NCI-H1694 (cell line): ENCODE measurements at places on chromosomes 1 and 21.

DNA sequence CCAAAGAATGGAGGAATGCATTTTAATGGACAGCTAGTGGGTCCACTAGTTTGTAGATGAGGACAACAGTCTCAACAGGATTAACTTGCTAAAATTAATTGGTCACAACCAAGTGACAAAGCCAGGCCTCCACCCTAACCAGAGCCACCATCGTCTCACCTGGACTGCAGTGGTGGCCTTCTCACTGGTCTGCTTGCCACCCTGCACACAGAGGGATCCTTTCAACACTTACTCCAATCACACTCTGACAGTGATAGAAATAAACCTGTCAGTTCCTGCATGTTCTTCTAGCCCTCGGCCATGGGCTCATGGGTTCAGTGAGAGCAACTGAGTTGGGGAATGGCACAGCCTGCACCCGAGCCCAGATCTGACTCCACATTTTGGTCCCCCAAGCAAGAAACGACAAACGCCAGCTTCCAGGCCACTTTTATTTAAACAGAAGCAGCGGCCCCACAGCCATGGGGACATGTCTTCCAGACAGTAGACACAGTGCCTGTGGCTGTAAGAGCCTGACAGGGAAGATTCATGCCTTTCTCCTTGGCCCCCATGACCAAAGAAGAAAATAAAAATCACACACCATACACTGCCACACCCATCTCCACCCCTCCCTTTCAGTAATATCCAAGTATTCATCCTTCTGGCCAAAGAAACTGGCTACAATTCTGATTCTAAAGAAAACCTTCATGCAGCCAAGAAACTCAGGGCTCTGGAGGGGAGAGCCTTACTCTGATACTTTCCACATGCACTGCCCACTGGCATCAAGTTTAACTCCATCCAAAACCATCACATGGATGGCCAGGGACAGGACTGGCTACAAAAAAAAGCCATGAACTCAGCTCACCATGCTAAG, 37.6 kb downstream of the DHCR24 start:
- no peak for DNase-seq

DNA sequence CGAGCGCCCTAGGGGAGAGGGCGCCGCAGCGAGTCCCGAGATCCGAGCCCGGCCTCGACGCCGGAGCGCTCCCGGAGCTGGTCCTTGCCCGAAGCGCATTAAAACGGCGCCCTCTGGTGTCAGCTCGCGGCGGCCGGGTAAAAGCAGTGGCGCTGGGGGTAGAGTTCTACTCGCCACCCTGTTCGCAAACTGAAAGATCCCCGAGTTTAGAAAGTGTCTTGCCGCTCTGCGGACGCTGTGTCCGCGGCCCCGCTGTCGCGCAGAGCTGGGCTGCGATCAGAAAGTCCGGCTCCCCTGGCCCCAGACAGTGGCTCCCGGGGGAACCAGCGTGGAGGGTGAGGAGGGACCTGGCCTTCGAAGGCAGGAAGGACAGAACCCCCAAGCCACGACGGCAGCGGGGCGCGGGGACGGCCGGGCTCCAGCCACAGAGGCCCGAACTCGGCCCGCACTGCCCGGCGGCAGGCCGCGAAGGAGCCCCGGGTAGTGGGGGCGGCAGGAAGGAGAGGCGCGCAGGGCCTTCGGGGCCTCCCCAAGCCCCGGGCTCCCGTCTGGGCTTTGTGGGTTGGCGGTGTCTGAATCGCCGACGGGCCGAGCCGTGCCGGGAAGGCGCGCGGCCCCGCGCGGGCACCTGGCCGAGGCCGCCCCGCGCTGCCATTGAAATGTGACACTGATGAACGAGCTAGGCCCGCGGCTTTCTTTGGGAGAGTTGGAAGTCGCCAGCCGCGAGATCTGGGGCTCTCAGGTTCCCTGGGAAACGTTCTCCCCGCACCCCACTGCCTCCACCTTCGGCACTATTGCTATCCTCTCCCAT, 39.1 kb upstream of the NFIA start:
- DNase-seq, result peak; percentile 34

GRCh38 chr1:1906185-1907097, 8.6 kb upstream of the CALML6 start:
- peak; percentile 24 for DNase-seq

- no peak for DNase-seq
These were observed 11.4 kb upstream of the ZSCAN20 start for GRCh38 chr1:33460947-33461629.

DNA sequence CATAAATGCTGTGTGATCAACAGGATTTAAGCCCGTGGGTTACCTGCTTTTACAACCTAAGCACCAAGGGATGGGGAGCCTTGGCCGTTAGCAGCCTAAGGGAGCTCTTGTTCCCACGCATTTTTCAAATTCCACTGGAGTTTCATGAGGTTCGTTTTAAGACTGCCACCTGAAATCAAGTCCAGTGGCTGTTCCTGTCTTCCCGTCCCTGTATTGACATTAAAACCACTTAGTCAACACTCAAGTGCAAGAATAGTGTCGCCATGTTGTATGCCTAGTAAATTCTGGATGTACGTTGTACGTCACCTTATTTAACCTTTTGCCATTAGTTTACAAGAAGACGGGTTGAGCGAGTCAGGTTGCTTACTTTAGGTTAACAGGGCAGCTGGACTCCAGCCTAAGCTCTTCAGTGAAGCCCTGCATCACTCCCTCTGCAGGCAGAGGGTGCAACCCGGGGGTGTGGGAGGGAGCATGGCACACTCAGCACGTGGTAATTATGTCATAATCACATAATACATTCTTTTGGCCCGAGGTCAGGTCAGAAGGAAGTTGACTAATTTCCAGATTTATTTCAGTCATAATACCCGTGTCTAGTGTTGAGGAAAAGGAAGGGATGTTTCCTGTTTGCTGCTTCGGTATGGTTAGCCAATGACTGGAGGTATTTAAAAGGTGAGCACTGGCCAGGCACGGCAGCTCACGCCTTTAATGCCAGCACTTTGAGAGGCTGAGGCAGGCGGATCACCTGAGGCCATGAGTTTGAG, 42.5 kb downstream of the CNST start:
- no peak for DNase-seq

- peak; percentile 28 for DNase-seq
These were observed 33.8 kb upstream of the RPL11 start for GRCh38 chr1:23657659-23658275.

- DNase-seq, result no peak
These were observed 205.8 kb downstream of the SLC45A1 start for GRCh38 chr1:8523666-8524206.

DNA sequence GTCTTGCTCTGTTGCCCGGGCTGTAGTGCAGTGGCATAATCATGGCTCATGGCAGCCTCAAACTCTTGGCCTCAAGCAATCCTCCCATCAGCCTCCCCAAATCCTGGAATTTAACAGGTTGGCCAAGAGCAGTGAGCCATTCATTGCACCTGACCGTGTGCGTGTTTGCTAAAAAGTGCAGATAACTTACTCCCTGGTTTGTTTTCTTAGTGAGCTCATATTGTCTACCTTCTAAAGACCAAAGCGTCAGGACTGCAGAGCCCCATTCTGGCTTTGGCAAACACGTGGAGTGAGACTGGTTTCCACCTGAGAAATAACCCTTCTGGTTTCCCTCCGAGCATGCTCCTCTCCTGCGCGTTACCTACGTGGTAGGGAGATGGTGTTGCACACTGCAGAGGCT, 32.2 kb upstream of the CA6 start:
- no peak for DNase-seq

- no peak for DNase-seq
These were observed 92.5 kb downstream of the LACTBL1 start for GRCh38 chr1:22880174-22880601.

DNA sequence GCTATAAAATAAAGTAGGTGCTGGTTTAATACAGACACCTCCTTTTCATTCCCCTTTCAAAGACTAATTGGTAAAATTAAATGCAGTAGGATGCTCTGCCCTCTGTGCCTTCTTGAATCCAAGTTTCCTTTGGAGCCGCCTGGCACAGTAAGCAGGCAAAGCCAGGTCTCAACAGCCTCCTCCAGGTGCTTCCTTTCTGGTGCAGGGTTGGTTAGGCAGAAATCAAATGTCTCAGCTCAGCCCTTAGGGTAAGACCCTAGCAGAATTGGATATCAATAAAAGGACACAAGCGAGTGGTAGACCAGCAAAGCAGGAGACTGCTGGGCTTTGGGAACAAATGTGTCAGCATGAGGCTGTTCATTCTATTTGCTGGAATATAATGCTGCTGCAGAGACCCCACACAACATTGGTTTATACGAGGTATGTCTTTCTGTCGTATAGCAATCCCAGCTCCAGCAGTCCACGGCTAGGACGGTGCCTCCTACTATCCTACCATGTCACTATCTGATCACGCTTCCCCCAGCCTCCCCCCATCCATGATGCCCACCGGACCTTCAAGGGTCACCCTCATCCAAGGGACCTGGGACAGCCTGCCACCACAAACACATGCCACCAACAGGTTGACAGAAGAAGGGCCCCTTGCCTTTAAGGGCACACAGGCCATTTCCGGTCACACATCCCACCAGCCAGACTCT, 58.4 kb downstream of the CAPN2 start:
- no peak for DNase-seq

- DNase-seq, result no peak
These were observed at the start of gene MASP2 for GRCh38 chr1:11046625-11047365. Gene MASP2, minus strand, starts transcription at chr1:11047239. Its CDS starts 32 bp downstream, at chr1:11047207.

- DNase-seq, result no peak
These were observed 8.5 kb upstream of the ERG start for GRCh38 chr21:38506661-38507281.

DNA sequence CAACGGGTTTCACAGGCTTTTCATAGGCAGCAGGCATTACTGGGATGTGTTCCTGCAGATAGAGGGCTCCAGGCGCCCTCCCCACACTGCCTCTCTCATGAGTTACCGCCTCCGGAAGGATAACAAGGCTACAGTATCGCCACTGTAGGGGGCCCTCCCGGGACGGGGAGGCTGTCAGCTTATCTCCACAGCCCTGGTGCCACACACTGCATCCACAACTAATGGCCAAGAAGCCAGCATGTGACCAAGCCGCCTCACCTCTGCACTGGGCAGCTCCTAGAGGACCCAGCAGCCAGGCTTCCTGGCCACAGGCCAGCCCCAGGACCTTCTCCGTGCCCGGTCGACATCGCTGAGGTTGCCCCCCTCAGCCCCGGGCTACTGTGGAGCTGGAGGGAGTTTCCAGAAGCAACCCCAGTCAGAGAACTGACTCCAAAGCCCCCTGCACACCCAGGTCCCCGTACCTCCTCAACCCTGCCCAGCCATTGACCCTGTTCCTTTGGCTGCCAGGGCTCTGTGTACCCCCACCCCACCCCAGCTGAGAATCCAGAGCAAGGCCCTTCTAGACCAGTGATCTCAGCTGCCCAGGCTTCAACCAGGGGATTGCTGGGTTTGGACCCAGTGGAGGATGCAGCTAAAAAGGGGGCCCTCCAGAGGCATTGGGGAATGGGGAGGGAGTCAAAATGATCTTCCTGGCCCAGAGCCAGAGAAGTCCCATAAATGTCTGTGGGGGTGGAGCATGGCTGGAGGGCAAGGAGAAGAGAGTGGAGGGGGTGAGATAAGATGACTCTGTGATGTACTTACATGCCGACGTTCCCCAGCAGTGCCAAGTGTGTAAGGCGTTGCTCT, 45.0 kb downstream of the NEK2 start:
- DNase-seq, result no peak

DNA sequence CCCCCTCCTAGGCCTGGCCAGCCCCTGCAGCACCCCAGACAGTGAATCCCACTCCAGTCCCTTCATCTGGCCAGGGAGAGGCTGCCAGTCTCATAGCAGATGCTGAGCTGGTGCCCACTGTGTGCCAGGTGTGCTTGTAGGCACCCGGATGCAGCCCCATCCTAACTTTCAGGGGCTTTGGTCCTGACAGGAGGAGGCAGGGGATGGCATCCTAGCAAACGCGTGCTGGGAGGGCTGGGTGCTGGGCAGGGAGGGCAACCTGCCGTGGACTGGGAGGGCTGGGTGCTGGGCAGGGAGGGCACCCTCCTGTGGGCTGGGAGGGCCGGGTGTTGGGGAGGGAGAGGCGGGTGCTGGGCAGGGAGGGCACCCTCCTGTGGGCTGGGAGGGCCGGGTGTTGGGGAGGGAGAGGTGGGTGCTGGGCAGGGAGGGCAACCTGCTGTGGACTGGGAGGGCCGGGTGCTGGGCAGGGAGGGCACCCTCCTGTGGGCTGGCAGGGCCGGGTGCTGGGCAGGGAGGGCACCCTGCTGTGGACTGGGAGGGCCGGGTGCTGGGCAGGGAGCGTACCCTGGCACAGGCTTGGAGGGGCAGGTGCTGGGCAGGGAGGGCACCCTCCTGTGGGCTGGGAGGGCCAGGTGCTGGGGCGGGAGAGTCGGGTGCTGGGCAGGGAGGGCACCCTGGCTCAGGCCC, 35.3 kb downstream of the SLC19A1 start:
- no peak for DNase-seq

GRCh38 chr1:57845041-57845440, 421.2 kb upstream of the DAB1 start:
- no peak for DNase-seq
